ENCODE measurements at places on chromosomes 11 and 22.
A peak's percentile ranks its signal among the peaks of the same experiment; 100 is the strongest.

GRCh38 chr11:2459796-2460531 lies 15.2 kb downstream of the KCNQ1 start:
- no peak for DNase-seq

- DNase-seq, result no peak
Measured at GRCh38 chr11:106997227-106997626, 21.0 kb downstream of the GUCY1A2 start.

GRCh38 chr11:43582863-43583462 lies 97.6 kb upstream of the HSD17B12 start:
- no peak for DNase-seq

DNA sequence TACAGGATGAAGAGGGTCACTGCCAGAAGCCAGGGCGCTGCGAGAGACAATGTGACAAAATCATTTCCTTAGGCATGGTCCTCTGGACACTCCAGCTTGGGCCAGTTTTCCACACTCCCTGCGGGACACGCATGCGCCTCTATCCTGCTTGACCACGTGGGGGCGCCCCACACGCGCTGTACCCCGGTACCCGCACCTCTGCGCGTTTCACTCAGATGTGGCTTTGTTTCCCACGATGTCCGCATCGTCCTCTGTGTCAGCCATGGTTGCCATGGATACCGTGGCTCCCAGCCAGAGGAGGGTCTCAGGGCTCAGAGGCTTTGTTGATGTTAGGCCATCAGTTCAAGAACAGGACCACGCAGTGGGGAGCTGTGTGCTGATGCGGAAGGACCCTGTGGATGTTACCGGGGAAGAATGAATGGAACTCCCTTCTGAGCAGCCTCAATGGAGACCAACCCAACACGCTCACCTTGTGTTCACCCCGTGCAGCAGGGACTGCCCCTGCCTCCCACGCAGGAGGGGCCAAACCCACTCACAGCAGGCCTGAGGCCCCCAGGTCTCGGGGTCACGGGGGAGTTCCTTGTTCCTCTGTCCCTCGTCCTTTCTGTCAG lies 101.1 kb upstream of the SLC22A12 start:
- peak; percentile 35 for DNase-seq

DNA sequence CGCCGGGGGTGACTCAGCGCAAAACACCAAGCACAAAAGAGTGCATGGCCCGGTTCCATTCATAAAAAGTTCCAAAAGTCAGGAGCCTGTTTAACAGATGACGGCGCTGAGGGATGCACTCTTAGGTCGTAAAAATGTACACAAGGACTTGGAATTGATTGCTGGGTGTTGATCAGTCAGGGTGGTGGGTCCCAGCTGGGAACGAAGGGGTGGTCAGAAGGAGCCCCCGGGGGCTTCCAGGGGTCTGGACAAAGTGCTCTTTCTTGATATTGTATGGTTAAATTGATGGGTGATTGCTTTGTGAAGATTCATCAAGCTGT lies 20.7 kb downstream of the IFITM10 start:
- no peak for DNase-seq

- peak; percentile 20 for DNase-seq
Measured at GRCh38 chr11:23112987-23113886, 253.0 kb upstream of the CCDC179 start.

- no peak for DNase-seq
Measured at GRCh38 chr11:46273511-46274205, 3.8 kb upstream of the CREB3L1 start.

DNA sequence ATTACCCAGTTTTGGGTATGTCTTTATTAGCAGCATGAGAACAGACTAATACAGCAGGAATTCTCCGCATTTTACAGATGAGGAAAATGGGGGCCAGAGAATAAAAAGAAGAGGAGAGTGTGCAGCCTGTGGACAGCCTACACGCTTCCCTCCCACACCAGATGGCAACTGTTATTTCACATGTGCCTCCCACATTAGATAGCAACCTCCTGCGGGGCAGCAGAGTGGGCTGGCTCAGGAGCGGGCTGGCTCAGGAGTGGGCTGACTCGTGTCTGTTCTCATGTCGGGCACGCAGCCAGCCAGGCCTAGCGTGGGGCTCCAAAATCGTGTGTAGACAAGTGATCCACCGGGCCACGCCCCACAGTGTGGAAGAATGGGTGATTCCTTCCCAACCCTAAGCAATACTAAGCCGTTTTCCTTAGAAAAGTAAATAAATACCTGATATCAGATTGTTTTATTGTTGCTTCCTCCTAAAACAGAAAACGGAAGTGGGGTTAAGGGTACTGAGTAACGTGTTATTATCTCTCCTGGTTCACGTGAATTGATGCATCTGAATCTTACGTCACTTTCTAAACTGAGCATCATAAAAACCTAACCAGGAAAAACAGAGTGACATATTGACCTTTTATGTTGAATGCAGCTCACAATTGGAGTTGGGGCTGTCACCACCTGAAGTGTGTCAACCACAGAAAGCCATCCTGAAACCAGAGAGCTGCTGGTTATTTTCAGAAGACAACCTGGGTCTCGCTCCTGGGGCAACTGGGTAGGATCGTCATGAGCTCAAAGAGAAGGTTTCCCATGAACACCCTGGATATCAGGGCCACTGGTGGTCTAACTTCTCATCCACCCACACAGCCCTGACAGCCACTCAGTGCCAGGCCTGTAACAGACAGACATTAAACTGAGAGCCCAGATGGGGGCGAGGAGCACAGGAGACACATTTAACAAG lies 3.3 kb downstream of the TTLL1 start:
- no peak for DNase-seq

DNA sequence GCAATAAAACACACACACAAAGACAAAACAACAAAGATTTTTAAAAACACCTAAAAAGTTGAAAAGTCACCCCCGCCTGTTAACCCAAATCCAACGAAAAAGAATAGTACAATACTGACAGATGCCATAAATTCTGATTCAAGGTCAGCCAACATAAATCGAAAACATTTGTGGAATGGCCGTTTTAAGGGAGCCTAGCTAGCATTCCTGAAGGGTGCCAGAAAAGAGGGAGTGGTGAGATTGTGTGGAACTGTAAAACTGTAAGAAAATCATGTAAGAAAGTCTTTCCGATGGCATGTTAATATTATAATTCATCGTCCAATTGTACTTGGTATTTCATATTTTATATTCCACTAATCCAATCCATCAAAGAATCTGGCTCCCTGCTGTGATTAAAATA lies 75.1 kb downstream of the RAB38 start:
- no peak for DNase-seq

GRCh38 chr11:15577519-15577918 lies 462.8 kb downstream of the INSC start:
- no peak for DNase-seq

DNA sequence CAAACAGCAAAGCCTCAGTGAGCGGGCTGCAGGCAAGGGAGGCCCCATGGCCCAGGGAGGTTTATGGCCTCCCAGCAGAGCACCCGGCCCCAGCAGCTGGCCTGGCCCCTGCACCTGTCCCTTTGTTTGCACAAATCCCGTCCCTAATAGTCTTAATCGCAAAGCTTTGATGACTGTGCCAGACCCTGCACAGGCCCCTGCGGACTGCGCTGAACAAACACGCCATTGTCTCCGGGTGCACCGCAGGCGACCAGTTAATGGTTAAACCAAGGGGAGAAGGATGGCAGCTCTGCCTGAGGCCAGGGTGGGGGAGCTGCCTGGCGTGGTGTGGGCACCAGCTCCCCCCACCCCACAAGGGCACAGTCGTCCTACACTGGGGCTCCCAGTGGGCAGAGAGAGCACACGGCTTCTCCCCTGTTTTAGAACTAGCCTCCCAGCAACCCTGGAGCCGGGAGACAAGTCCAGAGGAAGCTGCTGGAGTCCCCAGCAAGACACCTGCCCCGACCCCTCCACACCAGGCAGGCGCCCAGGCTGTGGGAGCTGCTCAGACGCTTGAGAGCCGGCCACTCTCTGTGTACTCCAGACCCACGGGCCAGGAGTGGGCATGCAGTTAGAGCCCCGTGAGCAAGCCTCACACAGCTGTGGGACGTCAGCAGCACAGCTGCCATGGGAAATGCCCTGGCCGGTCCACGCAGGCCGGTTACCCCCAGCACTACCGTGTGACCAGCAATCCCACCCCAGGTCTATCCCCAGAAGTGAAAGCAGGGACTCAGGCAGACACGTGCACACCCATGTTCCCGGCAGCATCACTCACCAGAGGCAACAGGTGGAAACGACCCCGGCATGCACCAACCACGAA lies 39.7 kb upstream of the TH start:
- peak; percentile 96 for DNase-seq

DNA sequence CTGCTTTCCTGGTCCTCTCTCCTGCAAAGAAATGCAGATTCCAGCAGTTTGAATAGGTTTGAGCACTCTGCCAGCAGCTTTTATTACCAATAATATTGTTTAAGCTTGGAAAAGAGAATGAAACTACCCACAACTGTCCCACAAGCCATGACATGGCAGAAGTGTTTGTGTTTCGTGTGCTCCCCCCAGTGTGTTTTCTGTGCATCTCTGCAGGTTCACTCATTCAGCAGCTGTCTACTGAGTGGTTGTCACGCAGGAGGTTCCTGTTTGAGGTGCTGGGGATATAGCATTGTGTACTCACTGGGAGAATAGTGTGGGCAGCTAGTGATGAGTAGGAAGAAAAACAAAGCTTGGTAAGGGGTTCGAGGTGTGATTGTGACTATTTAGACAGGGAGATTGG lies 55.3 kb upstream of the SUSD2 start:
- DNase-seq, result no peak

DNA sequence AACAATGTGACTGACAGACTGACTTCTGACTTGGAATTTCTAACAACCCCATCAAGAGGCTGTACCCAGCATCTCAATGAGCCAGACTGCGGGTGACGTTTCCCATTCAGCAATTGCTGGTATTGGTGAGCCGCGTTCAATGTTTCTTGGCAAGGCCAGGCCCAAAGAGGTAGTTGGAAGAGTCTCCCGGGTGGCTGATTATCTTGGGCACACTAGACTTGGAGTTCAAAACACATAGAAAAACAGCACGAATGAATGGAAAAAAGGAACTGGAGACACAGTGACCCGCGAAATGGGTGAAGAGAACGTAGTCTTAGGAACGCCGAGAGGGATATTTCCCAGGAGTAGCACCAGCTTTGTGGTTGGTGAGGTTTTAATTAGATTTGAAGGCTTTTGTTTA lies 115.7 kb downstream of the RPS6KA4 start:
- DNase-seq, result no peak

- DNase-seq, result no peak
Measured at GRCh38 chr11:116829525-116830183, at the start of gene APOC3. APOC3 (plus strand) TSS chr11:116829907; CDS start chr11:116830583, 676 bp downstream.

DNA sequence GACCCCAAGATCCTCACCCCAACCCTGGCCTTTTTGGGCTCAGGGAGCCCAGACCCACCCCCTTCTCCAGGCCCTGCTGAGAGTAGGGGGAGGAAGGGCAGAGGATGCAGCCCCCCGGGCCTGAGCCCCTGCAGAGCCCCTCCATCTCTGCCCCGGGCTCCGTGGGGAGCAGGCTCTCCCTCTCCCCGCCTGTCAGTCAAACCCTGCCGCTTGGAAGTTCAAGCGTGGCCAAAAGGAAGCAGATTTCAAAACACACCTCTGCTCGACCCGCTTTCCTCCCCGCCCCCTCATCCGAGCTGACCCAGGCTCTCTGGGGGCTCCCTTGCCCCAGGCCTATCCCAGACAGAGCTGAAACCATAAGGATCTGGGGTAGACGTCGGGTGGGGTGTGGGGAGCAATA lies 39.0 kb upstream of the CD82 start:
- DNase-seq, result no peak

DNA sequence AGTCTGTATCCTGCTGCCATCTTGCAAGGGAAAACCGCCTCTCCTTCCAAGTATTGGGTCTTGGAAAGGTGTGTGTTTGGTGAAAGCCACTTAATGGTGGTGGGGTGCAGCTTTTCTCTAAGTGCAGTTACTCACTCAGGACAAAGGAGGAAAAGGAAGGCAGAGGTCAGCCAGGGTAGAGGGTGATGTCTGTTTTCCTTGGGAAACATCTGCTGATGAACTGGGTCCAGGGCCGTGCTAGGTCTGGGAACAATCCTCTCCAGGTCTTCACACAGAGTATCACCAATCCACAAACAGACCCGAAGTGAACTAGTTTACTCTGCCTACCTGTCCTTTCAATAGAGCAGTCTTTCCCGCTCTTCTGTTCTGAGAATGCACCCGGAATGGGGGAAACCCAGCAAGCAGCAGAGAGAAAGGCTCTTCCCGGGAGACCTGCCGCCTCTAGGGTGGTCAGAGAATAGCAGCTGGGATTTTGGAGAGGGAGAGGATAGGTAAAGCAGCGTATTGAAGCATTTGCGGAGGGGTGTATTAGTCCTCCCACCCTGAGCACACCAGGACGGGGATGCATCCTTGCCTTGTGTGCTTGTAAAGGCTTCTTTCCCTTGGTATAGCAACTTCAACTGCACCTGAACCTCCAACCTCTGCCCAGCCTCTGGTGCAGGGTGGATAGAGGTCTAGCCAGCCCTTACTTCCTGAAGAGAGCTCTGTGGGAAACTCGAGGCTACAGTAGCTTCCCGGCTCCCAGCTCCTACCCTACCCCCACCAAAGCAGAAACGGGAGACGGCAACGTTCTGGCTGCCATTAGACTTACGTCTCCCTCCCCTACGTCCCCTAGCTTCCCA lies 20.7 kb downstream of the LHFPL7 start:
- no peak for DNase-seq

- peak; percentile 82 for DNase-seq
Measured at GRCh38 chr11:67505605-67506396, 638 bp upstream of the PITPNM1 start.

- no peak for DNase-seq
Measured at GRCh38 chr11:76962583-76963416, 71.4 kb upstream of the B3GNT6 start.

GRCh38 chr22:22855617-22856308 lies 31.9 kb upstream of the IGLL5 start:
- no peak for DNase-seq

DNA sequence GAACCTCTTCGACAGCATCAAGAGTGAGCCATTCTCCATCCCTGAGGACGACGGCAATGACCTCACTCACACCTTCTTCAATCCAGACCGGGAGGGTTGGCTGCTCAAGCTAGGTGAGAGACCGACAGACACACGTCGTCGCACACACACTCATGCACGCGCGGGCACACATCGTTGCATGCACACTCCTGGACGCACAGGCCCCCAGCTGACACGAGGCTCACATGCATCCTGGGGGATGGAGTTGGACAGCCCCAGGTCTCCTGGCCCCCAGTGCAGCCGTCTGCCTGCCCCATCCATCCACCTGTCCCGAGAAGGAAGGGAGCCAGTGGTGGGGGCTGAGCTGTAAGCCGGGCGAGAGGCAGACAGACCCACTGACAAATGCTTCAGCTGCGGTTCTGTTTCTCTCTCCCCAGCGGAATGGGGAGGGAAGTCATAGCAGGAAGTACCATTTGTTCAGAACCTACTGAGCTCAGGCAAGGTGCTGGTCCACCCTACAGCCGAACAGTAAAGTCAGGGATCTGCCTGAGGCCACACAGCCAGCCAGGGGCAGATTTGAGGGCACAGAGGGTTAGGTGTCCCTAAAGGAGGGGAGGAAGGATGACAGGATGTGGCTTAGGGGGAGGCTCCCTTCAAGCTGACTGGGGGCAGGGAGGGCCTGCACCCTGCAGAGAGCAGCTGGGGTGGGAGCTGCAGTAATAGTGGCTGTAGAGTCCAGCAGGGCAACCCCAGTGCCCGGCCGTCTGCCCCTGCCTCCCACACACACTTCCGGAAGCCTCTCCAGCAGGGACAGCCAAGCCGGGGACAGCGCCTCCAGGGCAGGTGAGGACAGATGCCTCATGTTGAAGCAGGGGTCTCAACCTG lies 27.1 kb downstream of the CYTH4 start:
- DNase-seq, result no peak

GRCh38 chr11:104422324-104422944 lies 258.5 kb upstream of the PDGFD start:
- DNase-seq, result no peak

All from NCI-H1092 (cell line).